GM03348 (cell line): ENCODE measurements at places on chromosomes 11 and 22.

- DNase-seq, result no peak
These were observed 49.3 kb upstream of the THY1 start for GRCh38 chr11:119472186-119472855.

DNA sequence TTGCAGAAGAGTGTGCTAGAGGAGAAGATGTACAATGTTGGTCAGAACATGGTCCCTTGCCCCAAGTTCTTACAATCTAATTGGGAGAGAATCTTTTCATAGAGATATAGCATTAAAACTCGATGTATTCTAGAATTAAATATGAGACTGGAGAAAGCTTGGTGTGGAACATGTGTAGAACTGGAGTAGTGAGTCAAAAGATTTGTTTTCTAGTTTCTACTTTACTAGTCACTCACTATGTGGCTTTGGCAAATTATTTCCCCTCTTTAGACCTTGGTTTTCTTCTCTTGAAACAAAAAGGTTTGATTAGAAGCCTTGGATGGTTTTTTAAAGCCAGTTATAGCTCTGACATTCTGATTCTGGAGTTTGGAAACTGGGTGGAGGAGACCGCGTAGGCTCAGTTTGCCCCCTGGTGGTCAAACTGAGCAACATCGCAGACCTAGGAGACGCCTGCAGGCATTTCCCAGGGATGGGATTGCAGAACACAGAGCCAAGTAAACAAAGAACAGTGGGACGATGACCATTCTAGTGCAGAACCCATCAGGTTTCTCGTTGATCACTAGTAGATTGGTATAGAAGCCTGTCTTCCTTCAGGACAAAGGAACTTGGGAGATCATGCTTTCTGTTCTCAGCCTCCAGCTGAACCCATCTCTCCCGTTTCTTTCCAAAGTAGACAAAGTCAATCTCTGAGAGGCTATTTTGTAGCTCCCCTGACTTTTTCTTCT lies 8.5 kb upstream of the CHRDL2 start:
- peak; percentile 87 for DNase-seq

- DNase-seq, result no peak
These were observed 25.9 kb downstream of the RBX1 start for GRCh38 chr22:40976866-40977700.

- DNase-seq, result peak; percentile 78
These were observed 90.8 kb upstream of the SHANK2 start for GRCh38 chr11:71342951-71343827.

DNA sequence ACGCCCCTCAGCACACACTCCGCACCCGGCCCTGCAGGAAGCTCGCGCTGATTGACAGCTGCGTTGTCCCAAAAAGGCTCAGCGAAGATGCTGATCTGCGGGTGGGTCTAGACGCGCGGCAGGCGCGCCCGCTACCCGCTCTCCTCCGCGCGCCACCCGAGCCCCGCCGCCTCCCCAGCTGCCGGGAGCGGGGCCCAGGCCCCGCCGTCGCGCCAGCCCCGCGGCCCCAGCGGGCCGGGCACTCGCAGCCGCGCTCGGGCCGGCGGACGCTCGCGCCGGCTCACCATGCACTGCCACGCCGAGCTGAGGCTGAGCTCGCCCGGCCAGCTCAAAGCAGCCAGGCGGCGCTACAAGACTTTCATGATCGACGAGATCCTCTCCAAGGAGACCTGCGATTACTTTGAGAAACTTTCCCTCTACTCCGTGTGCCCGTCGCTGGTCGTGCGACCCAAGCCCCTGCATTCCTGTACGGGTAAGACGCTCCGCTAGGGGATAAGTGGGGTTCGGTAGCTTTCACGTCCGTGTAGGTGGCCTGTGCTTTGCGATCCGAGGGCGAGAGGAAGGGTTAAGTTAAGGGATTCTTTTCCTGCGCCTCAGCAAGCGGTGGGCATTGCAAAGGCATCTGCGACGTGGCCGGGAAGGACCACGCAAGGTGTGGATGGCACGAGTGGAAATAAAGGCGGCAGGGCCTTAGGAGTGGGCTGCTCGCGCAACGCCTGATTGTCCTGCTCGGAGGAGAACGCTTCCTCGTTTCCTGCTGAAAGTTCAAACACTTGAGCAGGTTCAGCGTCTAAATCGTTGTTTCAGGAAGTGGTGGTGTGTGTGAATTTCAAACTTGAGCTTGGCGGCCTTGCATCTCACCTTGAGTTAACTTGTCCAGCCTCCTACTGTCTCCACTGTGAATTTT lies at the start of gene BARX2:
TSS of gene BARX2 (plus strand) at position 98 of the 907 bp plus-strand sequence. CDS start at position 286, 188 bp downstream.
- peak; percentile 75 for DNase-seq

GRCh38 chr11:27229511-27230191 lies 133.4 kb downstream of the CCDC34 start:
- peak; percentile 46 for DNase-seq

- DNase-seq, result peak; percentile 76
These were observed 108.9 kb downstream of the KIRREL3 start for GRCh38 chr11:126891556-126892217.

- peak; percentile 54 for DNase-seq
These were observed 267.2 kb downstream of the NTM start for GRCh38 chr11:131637469-131638175.

DNA sequence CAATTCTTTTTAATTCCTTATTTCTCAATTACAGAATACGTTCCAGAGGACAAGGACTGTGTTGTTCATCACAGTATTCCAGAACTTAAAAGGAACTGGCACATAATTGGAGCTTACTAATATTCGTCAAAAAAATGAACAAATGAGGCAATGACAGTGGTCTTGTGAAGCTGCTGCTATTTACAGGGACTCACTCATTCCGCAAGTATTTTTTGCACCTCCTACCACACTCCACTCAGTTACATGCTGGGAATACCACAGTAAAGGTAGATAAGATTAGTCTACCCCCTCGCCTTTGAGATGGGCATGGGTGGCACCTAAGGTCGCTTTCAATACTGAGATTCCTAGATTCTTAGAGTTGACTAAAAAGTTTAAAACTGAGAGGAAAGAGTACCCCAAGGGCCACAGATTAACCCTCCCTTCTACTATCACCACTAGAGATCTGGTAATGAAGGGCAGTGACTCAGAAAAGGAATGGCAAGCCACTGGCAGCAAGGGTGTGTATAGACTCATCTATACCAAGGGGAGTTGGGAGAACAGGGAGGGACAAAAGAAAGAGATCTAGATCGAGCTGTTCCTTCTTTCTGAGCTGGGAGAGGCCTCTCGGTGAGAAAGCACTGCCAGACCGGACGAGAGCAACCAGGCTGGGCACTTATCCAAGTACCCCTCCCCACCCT lies 85.0 kb downstream of the RPL27A start:
- DNase-seq, result peak; percentile 55

GRCh38 chr22:27135031-27135981 lies 477.9 kb downstream of the MIAT start:
- DNase-seq, result peak; percentile 81

- no peak for DNase-seq
These were observed 33.6 kb downstream of the ASRGL1 start for GRCh38 chr11:62370743-62371440.

- DNase-seq, result no peak
These were observed 50.1 kb downstream of the ACER3 start for GRCh38 chr11:76910620-76911414.

DNA sequence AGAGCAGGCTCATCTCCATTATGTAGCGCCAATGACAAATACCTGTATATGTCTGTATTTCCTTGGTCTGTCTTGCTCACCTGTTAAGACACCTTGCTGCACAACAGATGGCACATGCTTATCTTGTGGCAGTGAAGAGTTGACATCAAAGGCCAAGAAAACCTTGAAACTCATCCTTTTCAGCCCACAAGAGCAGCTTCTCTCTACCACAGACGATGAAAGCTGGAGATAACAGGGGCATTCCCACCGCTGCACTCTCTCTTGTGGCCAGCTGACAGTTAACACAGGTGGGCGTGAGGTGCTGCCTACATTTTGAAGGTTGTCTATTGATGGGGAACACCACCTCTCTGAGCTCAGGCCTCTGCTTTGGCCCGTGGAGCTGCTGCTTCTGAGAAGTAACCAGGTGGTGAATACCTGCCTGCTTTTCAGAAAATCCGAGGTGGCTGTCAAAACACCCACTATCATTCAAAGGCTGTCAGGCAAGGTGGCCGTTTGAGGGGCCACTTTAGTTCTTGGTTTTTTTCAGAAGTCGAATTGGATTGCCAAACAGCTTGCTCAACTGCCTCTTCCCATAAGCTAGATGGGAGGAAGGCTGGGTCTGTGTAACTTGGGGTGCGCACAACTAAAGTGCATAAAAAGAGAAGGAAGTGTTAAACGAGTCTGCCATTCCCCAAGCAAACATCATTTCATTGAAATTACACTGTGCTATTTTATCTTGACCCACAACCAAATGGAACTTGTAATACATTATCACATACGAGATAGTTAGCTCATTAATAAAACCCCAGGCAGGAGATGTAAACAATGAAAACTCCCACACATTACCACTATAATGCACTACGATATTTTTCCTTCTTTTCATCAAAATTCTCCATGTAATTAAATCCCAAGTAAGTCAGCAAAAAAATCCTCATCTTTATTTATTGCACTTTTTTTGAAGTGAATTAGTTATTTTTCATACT lies 87.1 kb upstream of the RAG2 start:
- DNase-seq, result no peak

DNA sequence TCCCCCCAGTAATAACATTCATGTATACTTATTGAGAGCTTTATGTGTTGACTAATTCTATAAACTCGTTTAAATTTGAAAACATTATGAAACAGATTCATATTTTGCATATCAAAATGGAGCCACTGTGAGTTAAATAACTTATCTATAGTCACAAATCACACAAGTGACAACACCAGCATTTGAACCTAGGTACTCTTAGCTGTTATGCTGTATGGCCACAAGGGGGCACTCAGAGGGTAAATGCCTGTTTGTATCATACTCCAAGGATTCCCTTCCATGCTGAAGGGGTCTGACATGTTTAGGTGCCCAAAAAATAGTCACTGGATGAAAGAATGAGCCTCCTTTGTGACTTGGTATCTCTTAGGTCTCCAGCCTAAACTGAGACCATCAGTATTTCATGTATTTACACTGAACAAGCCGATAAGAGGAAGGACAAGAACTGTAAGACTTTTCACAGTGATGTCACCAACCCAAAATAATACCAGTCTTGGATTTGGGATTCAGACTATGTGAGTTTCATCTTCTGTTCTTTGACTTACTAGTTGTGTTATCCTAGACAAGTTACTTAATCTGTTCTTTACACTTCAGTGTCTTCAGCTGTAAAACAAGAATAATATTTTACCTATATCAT lies 12.2 kb upstream of the OR52D1 start:
- peak; percentile 76 for DNase-seq

GRCh38 chr11:60984636-60985035 lies 13.2 kb downstream of the CD6 start:
- DNase-seq, result no peak

DNA sequence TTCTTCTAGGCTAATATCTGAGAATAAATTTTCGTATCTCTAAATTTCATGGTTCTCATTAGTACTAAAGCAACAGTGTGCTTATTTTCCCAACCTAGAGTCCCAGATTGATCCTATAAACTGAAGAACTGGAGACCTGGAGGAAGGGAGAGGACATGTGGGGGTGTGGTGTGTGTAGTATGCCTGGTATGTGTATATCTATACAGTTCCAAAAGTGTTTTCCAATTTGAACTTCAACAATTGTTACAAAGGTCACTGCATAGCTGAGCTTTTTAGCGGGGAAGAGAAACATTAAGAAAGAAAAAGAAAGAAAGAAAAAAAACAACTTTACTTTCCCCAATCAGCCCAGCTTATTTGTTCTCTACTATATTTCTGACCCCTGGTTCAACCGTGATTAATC lies 152.1 kb downstream of the SOX6 start:
- DNase-seq, result no peak

- peak; percentile 31 for DNase-seq
These were observed at the start of gene DSCAML1 for GRCh38 chr11:117796872-117797529. DSCAML1 (minus strand) TSS chr11:117797216; CDS start chr11:117797079, 137 bp downstream.

DNA sequence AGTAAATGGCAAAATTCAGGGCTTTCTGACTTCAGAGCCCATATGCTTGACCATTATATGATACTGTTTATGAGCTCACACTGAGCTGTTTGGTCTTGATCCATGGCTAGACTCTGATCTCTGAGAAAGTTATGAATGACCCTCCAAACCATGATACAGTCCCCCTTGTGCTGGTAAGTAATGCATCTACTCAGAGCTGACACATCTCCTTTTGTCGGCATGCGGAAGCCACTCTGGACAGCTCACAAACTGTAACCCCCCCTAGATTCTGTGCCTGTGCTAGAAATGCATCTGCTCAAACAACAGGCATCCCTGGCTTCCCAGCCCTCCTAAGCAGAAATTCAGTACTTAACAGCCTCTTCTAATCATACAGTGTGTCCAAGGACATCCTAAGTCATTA lies 150.8 kb upstream of the RAG2 start:
- no peak for DNase-seq

DNA sequence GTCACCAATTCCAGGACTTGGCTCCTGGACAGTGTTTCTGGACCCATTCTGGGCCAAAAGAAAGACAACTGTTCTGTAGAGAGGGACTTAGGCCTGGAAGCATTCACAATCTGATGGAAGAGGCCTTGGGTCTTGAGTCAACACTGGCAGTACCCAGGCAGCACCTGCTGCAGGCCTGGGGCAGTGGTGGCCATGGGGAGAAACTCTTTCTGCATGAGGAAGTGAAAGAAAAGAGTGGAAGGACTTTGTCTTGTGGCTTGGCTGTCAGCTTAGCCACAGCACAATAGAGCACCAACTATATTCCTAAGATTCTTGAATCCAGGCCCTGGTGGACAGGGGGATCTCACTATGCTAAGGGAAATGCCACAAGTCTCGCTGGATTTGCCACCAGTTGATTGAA lies 70.6 kb downstream of the CTSC start:
- no peak for DNase-seq

GRCh38 chr11:48307760-48308386 lies 1.9 kb downstream of the OR4S1 start:
- DNase-seq, result peak; percentile 64

- peak; percentile 80 for DNase-seq
These were observed 26.1 kb upstream of the CELSR1 start for GRCh38 chr22:46563381-46564083.

- peak; percentile 32 for DNase-seq
These were observed 145.9 kb downstream of the ELP4 start for GRCh38 chr11:31655483-31655882.

GRCh38 chr11:69611548-69612526 lies 29.1 kb upstream of the CCND1 start:
- DNase-seq, result no peak
